Psoas muscle (tissue), 8 donors: ENCODE measurements at places on chromosomes 12 and 14. TPM values are rescaled to one million over a fixed set of nuclear protein-coding genes. Genes with fewer than 3 reads are reported as not detected.

GRCh38 chr12:107857191-107857590, 82.7 kb downstream of the ASCL4 start:
- H3K4me1 ChIP-seq: no peaks in the 10 kb centered on the region
- no peaks in the 10 kb centered on the region for H3K36me3 ChIP-seq
- no peak overlapping the region for H3K27ac ChIP-seq
- H3K4me3 ChIP-seq: no peak overlapping the region
- no peaks in the 10 kb centered on the region for H3K27me3 ChIP-seq
- DNase-seq: no peak

DNA sequence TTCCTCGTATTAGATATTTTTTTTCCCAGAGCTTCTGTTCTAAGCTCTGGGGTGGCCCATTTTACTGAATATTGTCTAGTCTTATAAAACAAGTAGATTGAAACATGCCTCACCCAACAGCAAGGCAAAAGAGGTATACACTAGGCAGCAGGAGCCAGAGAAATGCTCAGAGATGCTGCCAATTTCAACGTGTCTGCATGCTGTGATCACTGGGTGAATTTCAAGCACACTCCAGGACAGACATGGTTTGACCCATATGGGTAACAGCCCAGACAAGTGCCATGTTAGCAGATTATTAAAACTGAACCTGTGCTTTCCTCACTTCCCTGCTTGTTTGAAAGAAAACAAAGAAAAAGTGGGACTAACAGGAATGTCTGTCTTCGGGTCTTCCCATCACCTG, 321.3 kb downstream of the MED13L start:
- no peak overlapping the region for H3K27ac ChIP-seq
- no peak overlapping the region for H3K4me3 ChIP-seq
- H3K27me3 ChIP-seq: no peaks in the 10 kb centered on the region
- peaks cover 35% of the 10 kb centered on the region for H3K36me3 ChIP-seq
- peaks cover 11% of the 10 kb centered on the region for H3K4me1 ChIP-seq
- no peak for DNase-seq

GRCh38 chr12:32034045-32034444, 72.6 kb upstream of the BICD1 start:
- DNase-seq: no peak
- peaks cover 3% of the 10 kb centered on the region for H3K4me1 ChIP-seq
- H3K27me3 ChIP-seq: no peaks in the 10 kb centered on the region
- no peak overlapping the region for H3K4me3 ChIP-seq

GRCh38 chr12:52649066-52649465, 2.9 kb downstream of the KRT2 start:
- H3K4me3 ChIP-seq: no peak overlapping the region
- no peak for DNase-seq
- no peaks in the 10 kb centered on the region for H3K4me1 ChIP-seq
- H3K27ac ChIP-seq: no peak overlapping the region
- H3K27me3 ChIP-seq: no peaks in the 10 kb centered on the region

- no peak overlapping the region for H3K27ac ChIP-seq
- H3K4me3 ChIP-seq: no peak overlapping the region
- H3K27me3 ChIP-seq: no peaks in the 10 kb centered on the region
- H3K36me3 ChIP-seq: no peaks in the 10 kb centered on the region
Measured at GRCh38 chr12:63940310-63941005, 96.0 kb downstream of the SRGAP1 start.

DNA sequence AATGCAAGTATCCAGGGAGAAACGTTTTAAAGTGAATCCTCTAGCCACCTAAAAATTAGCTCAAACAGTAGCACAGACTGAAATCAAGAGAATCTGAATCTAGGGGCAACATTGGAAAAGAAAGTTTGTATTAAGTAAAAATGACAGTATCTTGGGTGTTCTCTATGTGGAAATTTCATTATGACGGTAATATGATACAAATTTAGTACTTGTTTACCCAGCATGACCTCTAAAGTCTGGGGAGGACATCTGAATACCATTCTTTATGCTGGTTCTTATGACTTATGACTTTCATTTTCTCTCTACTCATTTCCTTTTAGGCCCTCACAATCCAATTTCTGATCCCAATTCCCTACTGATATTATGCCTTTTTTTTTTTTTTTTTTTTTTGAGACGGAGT, 14.0 kb downstream of the GTSF1 start:
- H3K4me1 ChIP-seq: peaks cover 11% of the 10 kb centered on the region
- no peaks in the 10 kb centered on the region for H3K27me3 ChIP-seq
- DNase-seq: no peak
- H3K4me3 ChIP-seq: no peak overlapping the region
- no peaks in the 10 kb centered on the region for H3K36me3 ChIP-seq

GRCh38 chr14:50794068-50794645, 36.8 kb downstream of the NIN start:
- DNase-seq: no peak
- peaks cover 60% of the 10 kb centered on the region for H3K4me1 ChIP-seq
- peak overlapping the region; percentile 78 for H3K27ac ChIP-seq
- peaks cover 22% of the 10 kb centered on the region for H3K36me3 ChIP-seq

The HOXC10 gene
- 62.0 TPM for total RNA-seq

The TTC9 gene
- 13.1 TPM for total RNA-seq

The STX2 gene
- total RNA-seq: 6.2 TPM

The SEL1L gene
- 73.5 TPM for total RNA-seq

The MYO1A gene
- total RNA-seq: 0.20 TPM
